ENCODE measurements at places on chromosomes 1 and 21.

DNA sequence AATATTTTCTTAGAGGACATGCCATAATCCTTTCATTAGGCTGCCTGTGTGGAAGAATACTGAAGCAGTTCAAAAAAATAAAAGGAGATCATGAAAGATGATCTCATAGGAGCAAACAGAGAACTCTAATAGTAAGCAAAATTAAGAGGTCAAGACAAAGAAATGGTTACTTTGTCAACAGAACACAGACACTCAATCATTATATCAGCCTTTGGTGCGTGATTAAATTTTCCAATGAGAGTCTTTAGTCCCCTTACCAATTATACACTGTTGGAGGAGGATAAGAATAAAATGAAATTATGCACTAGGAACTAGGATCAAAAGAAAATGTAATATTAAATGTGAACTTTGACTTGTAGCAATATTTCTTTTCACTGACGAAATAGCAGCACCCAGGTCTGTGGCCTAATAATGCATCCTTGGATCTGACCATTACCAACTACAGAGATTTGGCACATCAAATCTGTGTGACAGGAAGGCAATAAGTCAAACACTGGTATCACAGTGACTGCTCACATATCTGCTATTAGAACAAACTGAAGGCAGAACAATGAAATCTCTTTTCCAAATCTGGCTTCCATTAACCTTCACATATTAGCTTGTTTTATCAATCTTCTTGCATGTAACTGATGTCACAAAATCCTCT is 1812.9 kb downstream of the PLA2G4A start:
- no peak for DNase-seq

GRCh38 chr21:25615880-25616279 is 8.6 kb upstream of the MRPL39 start:
- no peak for DNase-seq

DNA sequence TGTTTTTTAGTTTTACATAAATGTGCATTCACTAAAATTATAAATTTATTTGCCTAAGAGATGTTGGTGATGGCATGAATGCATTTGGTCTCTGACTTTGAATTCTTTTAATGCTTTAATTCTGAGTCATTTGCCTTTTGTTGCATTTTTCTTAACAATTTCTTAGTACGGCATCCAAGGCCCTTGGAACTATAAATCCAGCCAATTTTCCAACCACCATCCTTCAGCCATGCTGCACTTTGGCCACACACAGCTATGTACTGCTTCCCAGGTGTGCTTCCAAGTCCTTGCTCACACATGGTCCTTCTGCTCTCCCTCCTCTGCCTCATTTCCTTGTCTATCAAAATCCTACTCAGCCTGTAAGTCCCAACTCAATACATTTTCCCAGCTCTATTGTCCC is 161.0 kb downstream of the DHRS3 start:
- no peak for DNase-seq

GRCh38 chr1:208093754-208094719 is 150.1 kb downstream of the PLXNA2 start:
- DNase-seq, result no peak
